ENCODE measurements at places on chromosomes 6 and 20. TPM values are rescaled to one million over a fixed set of nuclear protein-coding genes. Genes with fewer than 3 reads are reported as not detected.

DNA sequence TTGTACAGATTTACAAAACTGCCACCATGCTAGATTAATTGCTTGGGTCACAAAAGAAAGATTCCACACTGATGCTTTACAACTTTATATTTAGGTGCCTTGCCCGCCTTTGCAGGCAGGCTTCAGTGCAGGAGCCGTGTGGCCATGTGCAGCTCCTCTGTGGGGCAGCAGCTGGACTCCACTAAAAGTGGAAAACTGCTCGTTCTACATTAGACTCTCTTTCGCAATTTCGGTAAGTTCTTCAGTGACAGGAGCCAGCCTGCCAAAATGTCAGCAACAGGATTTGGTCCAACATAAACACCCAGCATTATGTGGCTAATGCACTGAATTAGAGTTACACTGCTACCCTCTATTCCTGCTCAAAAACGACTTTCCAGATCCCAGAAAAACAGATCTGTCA is 174.4 kb upstream of the KCNK16 start:
- H3K27me3 ChIP-seq, result peaks cover 22% of the 10 kb centered on the region
- no peak overlapping the region for H3K4me3 ChIP-seq
- H3K4me1 ChIP-seq, result no peaks in the 10 kb centered on the region
- no peak overlapping the region for H3K27ac ChIP-seq
- DNase-seq, result no peak

DNA sequence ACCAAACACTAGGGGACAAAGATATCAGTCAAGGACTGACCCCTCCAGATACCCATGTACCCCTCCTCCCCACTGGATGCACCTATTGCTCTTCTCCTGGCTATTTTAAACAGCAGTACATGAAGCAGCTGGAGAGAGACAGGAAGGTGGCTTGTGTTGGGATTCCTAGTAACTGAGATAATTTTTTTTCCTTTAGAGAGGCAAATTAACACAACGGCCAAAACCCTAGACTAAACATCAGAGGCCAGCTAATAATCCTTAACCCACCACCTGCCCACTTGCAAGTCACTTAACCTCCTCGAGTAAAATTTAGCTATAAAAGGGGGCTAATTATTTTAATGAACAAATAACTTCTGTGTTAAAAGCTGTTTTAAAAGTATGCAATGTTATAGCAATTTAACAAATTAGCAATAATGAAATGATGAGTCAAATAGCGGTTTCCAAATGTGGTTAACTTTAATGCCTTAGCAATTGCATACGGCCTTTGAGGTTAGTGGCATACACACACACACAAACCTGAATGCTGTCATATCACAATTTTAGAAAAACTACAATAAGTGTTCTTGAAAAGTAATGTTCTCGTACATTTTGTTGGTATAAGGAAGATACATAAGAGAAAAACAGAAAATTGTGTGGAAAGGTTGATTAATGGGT is 151.7 kb downstream of the FRK start:
- H3K36me3 ChIP-seq, result no peaks in the 10 kb centered on the region
- peaks cover 6% of the 10 kb centered on the region for H3K27me3 ChIP-seq
- no peak for DNase-seq
- H3K4me1 ChIP-seq, result no peaks in the 10 kb centered on the region
- H3K27ac ChIP-seq, result no peak overlapping the region
- no peak overlapping the region for H3K4me3 ChIP-seq

GRCh38 chr6:116101302-116101718 is 657 bp downstream of the NT5DC1 start:
- H3K27me3 ChIP-seq, result no peaks in the 10 kb centered on the region
- DNase-seq, result peak; percentile 86
- peak overlapping the region; percentile 92 for H3K27ac ChIP-seq
- peaks cover 21% of the 10 kb centered on the region for H3K36me3 ChIP-seq

- peaks cover 17% of the 10 kb centered on the region for H3K36me3 ChIP-seq
- no peaks in the 10 kb centered on the region for H3K27me3 ChIP-seq
- peak overlapping the region; percentile 7 for H3K4me3 ChIP-seq
Observed at GRCh38 chr6:125793863-125794262, 3.1 kb downstream of the NCOA7 start.

GRCh38 chr20:719816-720215 is 44.2 kb upstream of the SCRT2 start:
- no peak overlapping the region for H3K4me3 ChIP-seq
- H3K27ac ChIP-seq, result no peak overlapping the region
- no peak for DNase-seq
- H3K27me3 ChIP-seq, result peaks cover 16% of the 10 kb centered on the region

SLC35F1 gene
- total RNA-seq, result 0.09 TPM

All from activated CD8-positive, alpha-beta T cell treated with anti-CD3 and anti-CD28 coated beads for 36 hours (primary cell).